ENCODE measurements at places on chromosomes 11 and 22.

- DNase-seq: no peak
Measured at GRCh38 chr11:13415201-13415600, 47.8 kb downstream of the BTBD10 start.

DNA sequence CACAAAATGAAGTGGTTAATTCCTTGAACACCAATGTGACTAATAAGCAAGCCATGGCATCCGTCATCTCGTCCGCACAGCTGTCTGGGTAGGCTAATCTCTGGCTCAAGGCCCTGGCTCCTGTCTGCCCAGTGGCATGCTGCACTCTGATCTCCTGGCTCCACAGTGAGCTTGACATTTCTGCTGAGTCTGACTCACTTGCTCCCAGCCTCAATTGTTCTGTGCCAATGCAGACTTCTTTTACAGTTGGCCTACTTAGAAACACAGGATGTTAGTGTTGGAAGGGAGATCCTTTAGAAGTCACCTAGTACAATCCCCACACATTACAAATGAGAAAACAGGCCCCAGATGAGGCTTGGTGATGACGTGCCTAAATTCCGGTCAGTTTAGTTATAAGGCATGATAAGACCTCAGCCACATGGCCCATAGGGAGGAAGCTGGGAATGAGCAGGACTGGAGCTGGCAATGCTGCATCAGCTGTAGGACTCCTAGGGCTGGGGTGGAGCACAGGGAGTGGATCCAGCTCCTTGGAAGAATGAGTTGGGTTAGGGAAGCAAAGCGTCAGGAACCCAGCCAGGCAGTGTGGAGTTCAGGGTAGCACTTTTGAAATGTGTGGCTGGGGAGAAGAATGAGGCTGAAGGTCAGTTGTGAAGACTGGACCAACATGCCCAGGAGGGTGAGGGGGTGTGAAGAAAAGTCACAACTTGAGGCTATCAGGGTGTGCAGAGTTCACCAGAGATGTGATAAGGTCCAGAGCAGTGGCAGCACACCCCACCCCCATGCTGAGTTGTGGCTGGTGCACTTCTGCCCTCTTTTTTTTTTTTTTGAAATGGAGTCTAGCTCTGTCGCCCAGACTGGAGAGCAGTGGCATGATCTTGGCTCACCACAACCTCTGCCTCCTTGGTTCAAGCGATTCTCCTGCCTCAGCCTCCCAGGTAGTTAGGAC lies 70.2 kb upstream of the EED start:
- no peak for DNase-seq

DNA sequence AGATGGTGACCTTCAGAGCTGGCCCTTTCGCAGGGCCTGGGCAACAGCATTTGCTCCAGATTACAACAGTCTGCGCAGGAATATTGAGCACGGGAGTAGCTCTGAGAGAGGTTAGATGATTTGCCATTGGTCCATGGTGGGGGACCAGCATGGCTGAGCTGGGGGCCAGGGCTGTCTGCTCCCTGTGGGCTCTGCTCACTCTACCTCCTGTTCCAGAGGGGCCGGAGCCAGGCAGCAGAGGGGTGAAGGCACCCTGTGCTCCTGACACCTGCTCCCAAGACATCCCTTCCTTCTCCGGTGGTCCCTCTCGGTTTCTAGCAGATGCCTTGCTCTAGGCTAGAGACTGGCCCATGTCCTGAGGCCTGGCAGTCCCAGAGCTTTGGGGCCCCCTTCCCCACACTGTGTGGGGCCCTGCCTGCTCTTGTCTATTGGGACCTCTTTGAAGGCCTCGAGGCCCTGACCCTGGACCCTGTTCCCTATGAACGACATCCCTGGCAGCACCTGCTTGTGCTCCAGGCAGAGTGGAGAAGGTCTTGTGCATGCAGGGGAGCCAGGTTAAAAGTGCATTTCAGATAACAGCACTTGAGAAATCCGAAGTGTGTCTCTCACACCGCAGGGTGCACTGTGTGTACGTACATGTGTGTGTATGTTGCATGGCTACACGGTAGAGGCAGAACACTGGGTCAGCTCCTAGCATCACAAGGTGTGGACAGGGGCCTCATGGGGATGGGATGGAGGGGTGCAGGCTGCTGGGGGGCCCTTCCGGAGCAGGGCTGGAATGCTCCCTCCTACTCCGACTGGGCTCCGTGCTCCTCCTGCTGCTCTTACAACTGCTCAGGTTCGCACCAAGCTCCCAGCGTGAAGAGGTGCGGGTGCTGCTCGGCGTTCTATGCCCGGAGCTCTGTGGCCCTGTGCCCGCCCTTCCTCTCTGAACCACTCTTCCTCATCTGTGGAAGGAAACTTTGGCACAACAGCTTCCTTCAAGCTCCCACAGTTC lies 123.3 kb upstream of the B3GAT1 start:
- DNase-seq: no peak

DNA sequence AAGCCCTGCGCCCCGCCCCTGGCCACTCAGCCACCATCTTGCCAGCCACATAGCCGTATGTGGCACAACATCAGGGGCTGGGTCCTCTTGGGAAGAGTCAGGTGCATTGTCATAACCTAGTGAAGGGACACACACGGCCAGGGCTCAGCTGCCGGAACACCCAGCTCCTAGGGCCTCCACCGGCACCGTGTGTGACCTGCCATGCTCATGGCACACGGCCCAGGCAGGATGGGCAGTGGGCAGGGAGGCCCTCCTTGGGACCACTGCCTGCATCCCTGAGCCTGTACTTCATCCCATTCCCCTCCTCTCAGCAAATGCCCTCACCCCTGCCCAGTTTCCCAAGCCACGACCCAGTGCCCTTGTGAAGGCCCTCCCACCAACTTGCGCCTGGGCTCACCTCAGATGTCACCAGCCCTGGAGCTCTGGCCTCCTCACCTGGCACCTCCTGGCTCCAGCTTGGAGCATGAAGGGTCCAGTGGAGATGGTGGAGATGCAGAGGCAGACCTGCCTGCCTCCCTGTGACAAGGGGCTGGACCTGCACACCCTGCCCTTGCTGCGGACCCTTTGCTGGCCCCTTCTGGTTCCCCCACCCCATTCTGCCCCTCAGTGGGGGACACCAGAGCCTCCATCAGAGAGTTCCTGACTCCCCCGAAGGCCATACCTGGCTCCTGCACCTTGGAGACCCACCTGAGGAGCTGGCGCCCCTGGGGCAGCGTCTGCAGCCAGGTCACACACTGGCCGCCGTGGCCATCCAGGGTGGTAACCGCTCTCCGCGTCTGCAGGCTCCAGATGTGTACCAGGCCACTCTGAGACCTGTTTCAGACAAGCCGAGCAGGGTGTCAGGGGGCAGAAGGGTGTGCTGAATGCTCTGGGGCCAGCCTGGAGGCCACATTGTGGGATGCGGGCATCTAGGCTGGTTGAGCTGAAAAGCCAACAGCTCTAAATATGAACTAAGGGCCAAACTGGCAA lies 34.5 kb downstream of the GNB1L start:
- DNase-seq: no peak

GRCh38 chr11:123653827-123654565 lies 428 bp downstream of the SCN3B start:
- DNase-seq: peak; percentile 85

DNA sequence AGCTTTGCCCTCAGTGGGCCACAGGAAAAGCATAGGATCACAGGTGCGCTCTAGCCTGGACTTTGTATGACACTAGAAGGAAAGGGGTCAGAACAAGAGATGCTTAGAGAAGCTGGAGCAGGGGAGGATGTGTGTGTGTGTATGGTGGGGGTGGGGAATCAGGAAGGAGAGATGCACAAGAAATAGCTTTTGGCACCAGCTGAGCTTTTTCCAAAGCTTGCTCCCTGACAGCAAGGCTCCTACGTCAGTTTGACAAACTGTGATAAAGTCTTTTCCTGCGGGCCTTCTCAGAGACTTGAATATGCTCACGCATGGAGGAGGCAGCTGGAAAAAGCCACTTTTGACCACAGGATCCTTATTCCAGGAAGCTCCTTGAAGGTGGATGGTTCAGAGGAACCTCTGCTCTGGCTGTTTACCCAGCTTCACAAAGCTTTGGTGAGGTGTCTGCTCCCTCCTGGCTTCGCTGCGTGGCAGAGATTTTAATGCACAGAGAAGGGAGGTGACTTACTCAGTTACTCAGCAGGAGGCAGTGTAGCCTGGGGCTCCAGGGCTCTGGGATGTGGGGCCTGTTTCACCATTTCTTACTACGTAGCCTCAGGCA lies 3.9 kb downstream of the CDC42EP1 start:
- DNase-seq: no peak

DNA sequence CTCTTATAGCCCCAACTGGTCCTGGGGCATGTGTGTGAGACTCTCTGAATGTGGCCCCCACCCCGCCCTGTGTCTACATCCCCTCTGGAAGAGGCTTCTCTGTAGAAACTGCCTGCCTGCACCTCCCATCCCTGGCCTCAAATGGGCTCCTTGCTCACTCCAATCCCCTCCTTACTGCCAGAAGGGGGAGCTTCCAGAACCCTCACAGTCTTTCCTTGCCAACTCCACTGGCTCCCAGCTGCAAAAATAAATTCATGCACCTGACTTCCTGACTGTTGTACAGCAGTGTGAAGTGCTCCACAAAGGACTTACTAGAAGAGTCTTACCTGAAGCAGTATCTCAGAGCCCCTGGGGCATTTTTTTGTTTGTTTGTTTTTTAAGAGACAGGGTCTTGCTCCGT lies 15.2 kb upstream of the SERPIND1 start:
- DNase-seq: no peak

- no peak for DNase-seq
Measured at GRCh38 chr11:3950996-3951660, 95.7 kb downstream of the STIM1 start.

GRCh38 chr11:72975778-72976521 lies 161.7 kb downstream of the ATG16L2 start:
- no peak for DNase-seq

DNA sequence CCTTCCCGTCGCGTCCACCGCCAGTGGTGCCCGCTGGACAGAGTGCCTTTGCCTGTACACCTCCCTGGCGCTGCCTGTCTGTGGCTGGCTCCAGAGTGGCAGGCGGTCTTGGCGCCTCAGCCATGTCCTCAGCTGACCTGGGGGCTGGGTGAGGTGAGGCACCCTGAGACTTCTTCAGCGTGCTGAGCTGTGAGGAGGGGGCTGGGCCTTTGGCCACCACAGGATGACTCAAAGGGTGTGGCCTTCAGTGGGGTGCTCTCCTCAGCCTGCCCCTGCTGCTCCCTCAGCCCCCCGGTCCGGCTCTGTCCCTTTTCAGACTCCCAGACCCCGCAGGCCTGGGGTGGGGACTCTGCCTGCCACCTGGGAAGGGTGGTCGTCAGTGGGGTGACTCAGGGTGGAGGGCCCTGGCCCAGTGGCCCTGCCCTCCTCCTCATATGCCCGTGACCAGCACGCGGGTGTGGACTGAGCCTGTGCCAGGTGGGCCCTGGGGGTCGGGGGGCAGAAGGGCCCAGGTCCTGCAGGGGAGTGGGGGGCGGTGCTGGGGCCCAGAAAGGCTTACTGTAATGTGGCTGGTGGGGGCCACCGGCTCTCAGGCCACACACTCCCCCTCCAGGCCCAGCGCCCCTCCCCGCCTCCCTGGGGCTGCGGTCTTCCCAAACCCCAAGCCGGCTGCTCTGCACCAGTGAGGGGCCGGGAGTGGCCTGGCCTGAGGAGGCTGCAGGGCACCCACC lies 15.9 kb downstream of the CRELD2 start:
- no peak for DNase-seq

DNA sequence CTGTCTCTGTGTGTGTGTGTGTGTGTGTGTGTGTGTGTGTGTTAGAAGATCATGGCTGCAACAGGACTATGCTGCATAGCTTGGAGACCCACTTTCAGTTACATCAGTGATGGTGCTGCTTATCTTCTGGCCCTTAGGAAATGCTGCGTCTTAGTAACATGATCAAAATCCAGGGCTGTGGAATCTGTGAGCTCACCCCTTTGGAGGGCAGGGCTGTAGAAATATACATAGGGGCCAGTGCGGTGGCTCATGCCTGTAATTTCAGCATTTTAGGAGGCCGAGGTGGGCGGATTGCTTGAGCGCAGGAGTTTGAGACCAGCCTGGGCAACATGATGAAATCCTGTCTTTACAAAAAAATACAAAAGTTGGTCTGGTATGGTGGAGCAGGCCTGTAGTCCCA lies 151.5 kb upstream of the RASSF10 start:
- no peak for DNase-seq

DNA sequence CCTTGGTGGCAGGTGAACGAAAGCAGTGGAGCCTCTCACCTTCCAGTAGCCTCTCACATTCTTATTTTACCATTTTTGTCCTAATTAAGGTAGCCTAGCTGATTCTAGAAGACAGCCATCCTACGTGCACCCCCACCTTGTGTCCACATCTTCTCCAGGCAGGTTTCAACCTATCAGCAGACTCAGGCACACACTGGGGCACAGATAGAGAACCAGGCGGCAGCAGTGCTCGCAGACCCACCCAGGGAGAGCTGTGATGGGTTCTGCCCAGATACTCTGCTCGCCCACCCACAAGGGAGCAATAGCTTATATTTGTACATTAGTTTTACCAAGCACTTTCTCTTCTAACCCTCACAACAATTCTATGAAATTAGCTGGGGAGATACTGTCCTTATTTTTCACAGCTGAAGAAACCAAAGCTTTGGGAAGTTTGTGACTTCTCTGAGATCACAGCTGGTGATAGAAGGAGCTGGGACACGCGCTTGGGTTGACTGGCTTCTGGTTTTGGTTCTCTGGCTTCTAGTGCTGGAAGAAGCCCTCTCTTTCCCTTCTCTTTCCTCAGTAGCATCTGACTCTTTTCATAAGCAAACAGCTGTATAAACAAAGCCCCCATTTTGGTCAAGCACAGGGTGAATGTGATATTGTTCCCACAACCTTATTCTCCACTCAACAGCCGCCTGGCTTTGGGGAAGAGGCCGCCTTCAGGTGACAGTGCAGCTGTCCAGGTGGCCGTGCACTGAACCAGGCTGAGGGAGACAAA lies 36.9 kb downstream of the PPP2R1B start:
- DNase-seq: no peak

DNA sequence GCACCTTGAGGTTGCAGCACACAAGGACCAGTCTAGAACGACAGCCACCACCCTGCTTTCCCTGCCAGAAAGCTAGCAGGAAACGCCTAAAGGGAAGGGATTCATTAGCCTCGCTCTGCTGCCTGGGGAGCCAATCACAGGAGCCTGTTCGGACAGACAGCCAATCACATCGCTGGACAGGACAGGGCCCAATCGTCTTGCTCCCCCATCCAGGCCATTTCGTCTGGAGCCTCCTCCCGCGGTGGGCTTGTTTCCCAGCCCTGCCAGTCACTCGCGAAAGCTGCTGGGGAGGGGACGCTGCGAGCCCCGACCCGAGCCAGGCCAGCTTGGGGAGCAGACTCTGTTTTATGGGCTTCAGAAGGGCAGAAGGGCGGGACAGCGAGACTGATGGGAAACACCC lies 79.8 kb upstream of the NCAM1 start:
- peak; percentile 93 for DNase-seq

DNA sequence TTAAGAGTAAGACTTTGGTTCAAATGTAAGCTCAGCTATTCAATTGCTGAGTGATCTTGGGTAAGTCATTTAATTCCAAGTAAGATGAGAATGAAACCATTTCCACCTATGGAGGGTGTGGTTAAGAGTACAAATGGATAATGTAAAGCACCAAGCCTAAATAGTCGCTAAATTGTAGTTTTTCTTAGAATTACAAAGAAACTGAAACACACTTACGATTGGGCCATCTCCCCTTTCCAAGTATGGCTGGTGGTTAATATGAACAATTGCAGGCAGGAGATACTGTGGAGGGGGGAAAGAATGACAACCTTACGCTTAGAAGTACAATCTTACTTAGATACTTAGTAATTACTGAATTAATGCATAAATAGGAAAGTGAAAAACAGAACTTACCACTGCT lies 8.2 kb downstream of the DDX17 start:
- DNase-seq: no peak

- DNase-seq: no peak
Measured at GRCh38 chr11:90775567-90776165, 552.8 kb upstream of the CHORDC1 start.
